ENCODE measurements at places on chromosomes 6 and 20.

- H3K36me3 ChIP-seq: no peaks in the 10 kb centered on the region
- no peak for DNase-seq
- no peak overlapping the region for H3K27ac ChIP-seq
- H3K27me3 ChIP-seq: no peaks in the 10 kb centered on the region
- H3K4me3 ChIP-seq: no peak overlapping the region
These were observed 19.3 kb upstream of the AKIRIN2 start for GRCh38 chr6:87721311-87721710.

DNA sequence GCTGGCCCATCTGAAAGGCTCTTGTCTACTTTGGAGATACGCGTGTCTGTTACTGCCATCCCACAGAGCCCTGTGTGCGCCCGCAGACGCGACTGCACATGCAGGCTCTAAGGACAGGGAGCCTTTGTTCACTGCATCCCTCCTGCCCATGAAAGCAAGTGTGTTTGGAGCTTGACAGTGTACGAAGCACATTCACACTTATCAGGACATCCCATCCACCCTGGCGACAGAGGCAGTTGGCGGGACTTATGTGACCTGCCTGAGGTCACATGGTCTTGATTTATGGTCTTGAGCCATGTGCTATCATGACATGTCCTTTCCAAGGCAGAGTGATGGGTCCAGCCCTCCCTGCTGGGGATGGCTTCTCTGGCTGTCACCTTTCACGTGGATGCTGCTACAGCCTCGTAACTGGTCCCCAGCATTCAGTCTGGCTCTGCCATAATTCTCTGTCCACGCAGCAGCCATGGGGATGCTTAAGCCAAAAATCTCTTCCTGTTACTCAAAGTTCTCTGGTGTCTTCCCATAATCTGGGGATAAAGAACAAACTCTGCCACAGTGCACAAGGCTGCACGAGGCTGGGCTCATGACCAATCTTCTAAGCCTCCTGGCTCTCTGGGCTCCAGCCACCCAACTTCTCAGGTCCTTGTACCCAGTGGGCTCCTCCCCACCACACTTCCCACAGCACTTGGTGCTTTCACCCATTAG, 36.3 kb upstream of the FAM83D start:
- H3K4me1 ChIP-seq: peaks cover 14% of the 10 kb centered on the region
- H3K4me3 ChIP-seq: no peak overlapping the region
- H3K36me3 ChIP-seq: no peaks in the 10 kb centered on the region
- H3K27ac ChIP-seq: no peak overlapping the region
- DNase-seq: no peak

DNA sequence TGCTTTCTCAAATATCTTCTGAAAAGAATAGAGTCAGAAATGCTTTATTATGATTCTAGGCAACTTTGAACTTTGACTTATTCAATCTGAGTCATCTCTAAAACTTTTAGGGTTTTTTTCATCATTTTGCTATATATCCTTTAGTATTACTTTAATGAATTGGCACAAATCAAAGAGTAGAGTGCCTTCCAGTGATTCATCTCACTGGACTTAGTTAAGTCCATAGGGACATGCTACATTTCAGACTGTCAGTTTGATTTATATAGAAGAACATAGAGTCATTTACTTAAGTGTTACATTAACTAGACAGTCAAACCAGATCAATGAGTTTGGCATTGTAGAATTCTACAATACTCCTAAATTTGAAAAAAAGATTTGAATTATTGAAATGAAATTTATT, 1235.7 kb upstream of the MAP3K7 start:
- H3K36me3 ChIP-seq: no peaks in the 10 kb centered on the region
- H3K4me1 ChIP-seq: no peaks in the 10 kb centered on the region
- no peaks in the 10 kb centered on the region for H3K27me3 ChIP-seq
- H3K27ac ChIP-seq: no peak overlapping the region
- no peak overlapping the region for H3K4me3 ChIP-seq
- no peak for DNase-seq

DNA sequence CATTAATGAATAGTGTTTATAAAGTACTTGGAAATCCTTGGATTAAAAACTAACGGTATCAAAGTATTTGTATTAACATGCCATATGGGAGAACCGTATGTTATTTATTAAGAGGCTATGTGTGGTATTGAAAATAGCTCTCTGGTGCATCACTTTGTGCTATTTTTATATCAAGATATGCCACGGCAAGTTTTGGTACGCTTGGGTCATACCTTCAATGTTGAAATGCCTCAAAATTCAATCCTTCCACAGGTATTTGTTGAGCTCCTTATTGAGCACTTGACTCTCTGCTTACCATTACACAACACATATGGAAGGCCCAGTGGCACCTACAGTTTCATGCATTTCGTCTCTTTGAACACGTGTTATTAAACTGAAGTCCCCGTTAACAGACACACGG, 647.9 kb downstream of the KIF16B start:
- H3K27ac ChIP-seq: no peak overlapping the region
- no peaks in the 10 kb centered on the region for H3K4me1 ChIP-seq
- H3K4me3 ChIP-seq: no peak overlapping the region
- H3K27me3 ChIP-seq: no peaks in the 10 kb centered on the region

DNA sequence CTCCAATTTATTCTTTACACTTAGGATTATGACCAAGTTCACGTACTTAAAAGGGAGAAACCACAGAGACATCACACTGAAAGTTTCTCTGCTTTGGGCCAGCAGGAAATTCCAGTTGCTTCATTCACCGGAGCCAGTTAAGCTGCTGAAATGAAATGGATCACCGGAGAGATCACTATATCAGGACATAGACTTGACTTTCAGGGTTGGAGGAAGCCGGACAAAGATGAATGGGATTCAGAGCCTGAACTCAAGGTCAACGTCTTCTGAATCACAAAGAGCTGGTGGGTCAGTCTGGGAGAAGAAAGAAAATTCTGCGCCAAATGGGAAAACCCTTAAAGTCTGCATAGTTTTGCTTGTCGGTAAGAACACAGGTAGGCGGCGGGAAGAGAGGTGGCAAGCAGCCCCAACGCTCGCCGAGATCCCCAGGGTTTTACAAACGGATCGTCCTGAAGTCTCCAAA, 81.9 kb upstream of the CCDC28A start:
- H3K4me1 ChIP-seq: peaks cover 4% of the 10 kb centered on the region
- H3K27ac ChIP-seq: no peak overlapping the region
- no peak for DNase-seq
- no peaks in the 10 kb centered on the region for H3K36me3 ChIP-seq

DNA sequence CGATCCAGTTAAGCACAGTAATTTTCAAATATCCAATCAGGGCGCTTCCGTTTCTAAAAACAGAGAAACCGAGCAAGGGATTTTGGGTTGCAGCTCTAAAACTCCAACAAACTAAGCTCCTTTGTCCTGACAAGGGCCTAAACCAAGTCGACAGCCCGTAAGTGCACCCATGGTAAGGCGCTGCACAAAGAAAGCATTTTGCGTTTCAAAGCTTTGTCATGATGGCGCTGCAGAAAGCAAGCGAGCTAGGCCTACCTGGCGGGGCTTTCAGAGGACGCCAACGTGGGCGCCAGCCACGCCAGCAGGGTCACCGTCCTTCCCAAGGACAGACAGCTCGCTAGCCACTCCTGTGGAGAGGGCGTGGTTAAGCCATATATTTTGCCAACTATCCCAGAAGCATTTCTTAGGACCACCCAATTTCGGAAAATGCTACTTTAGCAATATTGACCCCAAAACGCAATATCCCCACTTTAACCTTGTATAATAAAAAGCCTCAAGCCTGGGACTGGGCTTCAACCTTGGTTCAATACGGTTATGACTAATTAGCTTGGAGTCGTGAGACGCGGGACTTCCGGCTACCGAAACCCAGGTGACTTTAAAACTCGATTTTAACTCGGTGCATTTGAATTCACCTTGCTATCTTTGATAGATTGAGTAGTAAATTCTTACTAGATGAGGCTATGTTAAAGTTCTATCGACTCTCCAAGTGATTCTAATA, 53.8 kb downstream of the TRIM38 start:
- no peak overlapping the region for H3K27ac ChIP-seq
- DNase-seq: no peak

DNA sequence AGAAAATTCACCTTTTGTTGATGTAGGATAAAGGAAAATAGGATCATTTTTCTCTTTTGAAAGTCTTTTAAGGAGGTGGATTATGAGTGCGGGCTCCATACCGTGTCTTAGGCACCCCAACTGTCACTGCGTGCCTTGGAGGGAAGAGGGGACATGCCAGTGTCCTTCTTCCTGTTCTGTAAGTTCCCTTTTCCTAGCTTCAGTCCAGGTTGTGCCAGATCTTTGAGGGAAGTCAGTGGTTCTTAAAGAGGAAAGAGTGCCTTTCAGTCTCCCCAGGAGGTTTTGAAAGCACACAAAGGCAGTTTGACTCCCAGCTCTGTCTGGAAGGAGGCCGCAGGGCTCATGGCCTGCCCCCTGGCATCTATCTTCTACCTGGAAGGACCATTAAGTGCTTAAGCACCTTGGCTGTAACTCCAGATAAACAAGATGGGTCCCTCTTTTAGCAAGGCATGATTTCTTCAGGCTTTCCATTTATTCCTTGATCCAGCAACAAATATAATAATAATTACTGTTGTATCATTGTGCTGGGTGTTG, 13.0 kb downstream of the EFCAB8 start:
- no peak overlapping the region for H3K27ac ChIP-seq
- no peaks in the 10 kb centered on the region for H3K27me3 ChIP-seq
- H3K4me3 ChIP-seq: no peak overlapping the region
- DNase-seq: no peak
- H3K4me1 ChIP-seq: no peaks in the 10 kb centered on the region

All from CD8-positive, alpha-beta memory T cell (primary cell).